ENCODE measurements at places on chromosomes 3 and 15.

GRCh38 chr15:33098094-33099058 is 96.1 kb downstream of the FMN1 start:
- DNase-seq: no peak

GRCh38 chr3:50139308-50139707 is 15.8 kb upstream of the SEMA3F start:
- DNase-seq: peak; percentile 25

- DNase-seq: no peak
These were observed 257.7 kb upstream of the UBE2E1 start for GRCh38 chr3:23547905-23548650.

DNA sequence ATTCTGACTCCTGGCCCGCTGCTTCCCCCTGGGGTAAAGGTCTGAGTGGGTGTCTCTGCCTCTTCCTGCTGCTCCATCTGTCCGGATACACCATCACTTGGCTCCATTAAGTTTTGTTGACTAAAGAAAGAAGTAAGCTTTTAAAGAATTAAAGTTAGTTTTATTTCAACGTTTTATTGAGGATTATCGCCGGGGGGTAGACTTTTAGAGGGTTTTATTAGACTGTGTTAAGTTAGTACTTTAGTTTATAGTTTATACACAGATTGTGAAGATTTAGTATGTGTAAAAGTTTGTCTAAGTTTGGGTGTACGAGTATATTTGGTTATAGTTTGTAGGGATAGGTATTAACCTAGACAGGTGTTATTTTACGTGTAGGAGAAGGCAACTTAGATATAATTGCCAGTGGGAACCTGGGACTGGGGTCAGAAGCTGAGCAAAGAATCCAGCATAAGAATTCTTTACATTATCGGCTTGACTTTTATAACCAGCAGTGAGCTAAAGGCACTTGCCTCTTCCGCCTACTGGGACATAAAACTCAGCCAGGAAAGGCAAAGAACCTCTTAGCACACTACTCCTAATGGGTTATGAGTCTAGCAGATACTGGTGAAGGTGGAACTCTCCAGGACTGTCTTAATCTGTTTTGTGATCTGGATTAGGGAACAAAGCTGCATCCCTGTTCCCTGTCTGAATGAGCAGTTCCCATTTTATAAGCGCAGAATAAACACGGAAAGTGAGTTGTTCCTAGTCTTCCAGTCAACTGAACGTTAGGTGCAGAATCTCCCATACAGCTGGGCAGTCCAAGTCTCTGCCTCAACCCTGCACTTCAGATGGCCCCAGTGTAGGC is 131.3 kb downstream of the FAM43A start:
- no peak for DNase-seq

- no peak for DNase-seq
These were observed 8.0 kb downstream of the EPHB1 start for GRCh38 chr3:134803051-134803505.

- DNase-seq: no peak
These were observed 834 bp upstream of the GREM1 start for GRCh38 chr15:32716915-32717425.

DNA sequence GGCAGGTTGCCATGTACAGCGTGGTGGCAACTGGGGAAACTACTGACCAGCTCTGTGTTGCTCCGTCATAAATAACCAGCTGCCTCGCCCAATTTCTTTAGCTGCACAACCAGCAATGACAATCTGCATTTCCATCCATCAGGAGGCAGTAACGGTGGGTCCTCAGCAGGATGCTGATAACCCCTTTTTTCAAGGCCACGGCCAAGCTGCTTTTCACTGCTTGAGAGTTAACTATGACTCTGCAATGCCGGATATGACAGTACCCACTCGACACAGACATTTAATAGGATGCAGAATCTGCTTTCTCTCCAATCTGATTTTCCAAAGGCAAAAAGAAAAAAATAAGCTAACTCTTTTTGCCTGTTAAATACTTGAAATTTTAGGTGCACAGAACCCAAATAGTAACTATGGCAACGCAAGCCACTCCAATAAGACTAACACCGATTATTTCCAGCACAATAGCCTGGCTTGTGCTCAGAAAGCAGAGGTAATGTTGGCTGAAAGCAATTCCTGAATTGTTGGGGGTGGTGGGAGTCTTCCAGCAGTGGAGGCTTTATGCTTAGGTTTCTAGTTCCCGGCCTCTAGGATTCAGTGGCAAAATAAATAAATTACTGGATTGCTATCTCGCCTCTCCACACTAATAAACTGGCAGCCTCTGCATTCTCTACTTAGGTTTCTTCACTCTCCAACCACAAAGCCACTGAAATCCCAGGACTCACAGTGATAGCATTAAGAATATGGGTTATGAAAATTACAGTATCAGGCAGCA is 31.2 kb upstream of the SRGAP3 start:
- peak; percentile 7 for DNase-seq

DNA sequence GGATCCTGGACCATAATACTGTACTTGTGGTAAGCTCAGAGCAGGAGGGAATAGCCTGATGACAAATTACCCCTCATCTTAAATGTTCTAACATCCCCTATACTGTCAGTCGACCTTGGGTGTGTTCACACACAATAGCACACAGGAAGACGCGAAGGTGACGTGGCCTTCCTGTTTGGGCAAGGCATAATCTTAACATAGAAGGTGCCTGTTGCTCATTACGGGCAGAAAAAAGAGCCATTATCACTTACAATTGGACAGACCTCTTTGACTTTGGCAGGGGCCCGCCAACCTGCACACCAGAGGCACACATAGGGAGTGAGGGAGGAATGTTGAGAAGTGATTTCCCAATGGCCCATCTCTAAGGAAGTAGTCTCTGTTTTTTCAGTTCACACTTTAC is 144.2 kb downstream of the ANO10 start:
- no peak for DNase-seq

DNA sequence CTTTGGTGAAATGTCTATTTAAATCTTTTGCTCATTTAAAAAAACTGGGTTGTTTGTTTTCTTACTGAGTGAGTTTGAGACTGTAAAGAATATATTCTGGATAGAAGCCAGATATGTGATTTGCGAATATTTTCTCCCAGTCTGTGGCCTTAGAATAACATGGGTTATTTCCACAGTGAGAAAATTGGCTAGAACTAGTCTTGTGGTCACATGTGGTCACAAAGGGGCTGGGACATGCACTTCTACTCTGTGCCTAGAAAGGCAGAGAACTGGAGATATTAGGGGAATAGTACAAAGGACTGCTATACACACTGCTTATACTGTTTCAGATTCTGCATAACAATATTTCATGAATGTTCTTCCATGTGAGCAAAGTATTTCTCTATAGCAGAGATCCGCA is 79.9 kb upstream of the RGMA start:
- DNase-seq: no peak

DNA sequence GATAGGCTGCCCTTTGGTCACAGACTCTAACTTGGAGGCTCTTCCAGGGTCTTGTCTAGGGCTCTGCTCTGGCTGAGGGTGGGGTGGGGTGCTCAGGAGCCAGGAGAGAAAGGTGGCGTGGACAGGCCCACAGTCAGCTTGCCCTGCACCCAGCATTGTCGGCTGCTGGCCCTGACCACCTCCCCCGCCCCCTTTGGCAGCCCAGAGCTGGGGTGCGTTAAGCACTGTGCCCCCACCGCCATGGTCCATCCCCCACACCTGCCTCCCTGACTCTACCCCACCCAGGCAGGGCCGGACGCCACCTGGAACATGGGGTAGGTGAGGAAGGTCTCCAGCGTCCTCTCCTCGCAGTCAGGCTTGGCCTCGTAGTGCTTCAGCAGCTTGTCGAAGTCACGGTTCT is 58.8 kb downstream of the RASGRF1 start:
- no peak for DNase-seq

Measured in NCI-H2171 treated with DMSO at 0.1 percent for 48 hours (cell line).